ENCODE measurements at places on chromosomes 16 and 17.

GRCh38 chr16:68992521-68992920 is 112.9 kb upstream of the HAS3 start:
- no peak for DNase-seq

DNA sequence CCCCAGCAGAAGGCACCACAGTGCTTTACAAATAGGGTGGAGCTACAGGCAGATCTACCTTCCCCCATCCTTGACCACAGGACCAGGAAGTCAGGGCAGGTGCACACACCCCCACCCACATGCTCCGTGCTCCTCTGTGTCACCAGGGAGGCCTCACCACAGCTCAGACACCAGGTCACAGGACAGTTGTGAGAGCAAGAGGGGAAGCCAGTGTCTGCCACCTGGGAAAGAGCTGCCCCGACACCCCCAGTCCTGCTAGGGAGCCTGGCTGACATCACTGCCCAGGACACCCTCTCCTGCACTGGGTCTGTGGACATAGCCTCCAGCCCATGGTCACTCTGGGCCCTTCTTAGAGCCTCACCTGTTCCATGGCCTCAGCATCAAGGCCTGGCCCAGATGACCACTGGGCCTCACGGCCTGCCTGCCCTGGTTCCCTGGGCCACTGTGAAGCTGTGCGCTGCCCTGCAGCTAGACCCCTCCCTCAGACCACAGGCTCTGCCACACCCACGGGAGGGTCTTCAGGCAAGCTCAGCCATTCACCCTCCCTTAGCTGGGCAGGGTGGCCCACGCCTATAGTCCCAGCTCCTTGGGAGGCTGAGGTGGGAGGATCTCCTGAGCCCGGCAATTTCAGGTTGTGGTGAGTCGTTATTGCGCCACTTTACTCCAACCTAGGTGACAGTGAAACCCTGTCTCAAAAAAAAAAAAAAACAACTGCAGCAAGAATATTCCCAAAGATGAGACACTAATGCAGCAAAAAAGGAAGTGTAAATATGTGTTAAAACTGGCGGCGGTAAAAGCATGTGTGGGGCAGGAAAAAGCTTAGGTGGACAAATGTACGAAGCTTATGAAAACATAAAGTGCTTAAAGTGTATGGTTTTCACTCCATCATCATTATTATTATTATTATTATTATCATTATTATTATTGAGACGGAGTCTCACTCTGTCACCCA is 14.2 kb downstream of the POLR3K start:
- DNase-seq = no peak

DNA sequence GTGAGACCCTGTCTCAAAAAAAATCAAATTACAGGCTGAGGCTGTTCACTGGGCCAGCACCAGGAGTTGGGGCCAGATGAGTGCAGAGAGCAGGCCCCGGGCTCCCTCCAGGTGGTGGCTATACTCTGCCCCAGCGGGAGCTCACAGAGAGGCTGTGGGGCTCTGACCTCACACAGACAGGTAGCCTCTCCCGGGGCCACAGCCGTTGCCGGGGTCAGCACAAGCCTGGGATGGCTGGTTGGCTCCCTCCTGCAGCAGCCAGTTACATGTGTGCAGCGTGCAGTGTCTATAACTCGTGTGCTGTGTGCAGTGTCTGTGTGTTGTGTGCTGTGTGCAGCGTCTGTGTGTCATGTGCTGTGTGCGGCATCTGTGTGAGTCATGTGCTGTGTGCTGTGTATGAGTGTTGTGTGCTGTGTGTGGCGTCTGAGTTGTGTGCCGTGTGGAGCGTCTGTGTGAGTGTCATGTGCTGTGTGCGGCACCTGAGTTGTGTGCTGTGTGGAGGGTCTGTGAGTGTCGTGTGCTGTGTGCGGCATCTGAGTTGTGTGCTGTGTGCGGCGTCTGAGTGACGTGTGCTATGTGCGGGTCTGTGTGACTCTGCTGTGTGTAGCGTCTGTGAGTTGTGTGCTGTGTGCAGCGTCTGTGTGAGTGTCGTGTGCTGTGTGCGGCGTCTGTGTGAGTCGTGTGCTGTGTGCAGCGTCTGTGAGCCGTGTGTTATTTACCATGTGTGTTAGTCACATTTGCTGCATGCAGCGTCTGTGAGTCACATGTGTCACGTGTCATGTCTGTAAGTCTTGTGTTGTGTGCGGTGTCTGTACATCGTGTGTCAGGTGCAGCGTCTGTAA is 20.9 kb downstream of the MAPK8IP3 start:
- no peak for DNase-seq

DNA sequence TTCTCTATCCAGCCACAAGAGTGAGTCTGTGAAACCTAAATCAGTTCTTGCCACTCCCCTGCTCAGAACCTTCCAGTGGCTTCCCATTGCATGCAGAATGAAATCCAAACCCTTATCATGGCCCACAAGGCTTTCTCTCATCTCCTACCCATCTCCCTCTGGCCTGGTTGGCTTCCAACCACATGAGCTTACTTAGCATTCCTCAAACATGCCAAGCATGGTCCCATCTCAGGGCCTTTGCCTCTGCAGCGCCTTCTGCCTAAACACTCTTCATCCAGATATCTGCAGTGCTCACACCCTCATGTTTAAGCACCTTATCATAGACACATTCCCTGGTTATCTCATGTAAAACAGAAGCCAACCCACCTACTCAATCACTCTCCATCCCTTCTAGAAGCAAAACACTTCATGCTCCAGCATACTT is 15.5 kb downstream of the TK2 start:
- DNase-seq = no peak

DNA sequence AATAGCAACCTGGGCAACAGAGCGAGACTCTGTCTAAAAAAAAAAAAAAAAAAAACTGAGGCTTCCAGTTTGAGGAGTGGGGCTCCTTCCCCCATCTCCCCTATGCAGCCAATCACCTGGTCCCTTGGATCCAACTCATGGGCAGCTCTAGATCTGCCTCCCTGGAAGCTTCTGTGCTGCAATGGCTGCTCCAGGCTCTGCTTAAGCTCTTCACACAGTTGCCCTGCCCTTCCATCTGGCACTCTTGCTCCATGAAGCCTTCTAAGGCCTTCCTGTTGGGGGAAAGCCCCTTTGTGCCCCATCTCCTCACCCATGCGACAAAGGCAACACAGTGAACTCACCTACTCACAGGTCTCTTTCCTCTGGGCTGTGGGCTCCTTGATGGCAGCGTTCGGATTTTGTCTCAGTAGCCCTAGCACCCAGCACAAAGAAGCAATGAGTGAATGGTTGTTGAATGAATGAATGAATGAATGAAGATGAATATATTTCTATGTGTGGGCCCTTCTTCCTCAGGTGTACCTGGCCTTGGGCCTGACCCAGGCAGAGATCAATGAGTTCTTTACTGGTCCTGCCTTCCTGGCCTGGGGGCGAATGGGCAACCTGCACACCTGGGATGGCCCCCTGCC is 1.9 kb downstream of the NAGLU start:
- DNase-seq = no peak

- DNase-seq = no peak
Observed at GRCh38 chr17:77379065-77379428, 238.3 kb downstream of the SEC14L1 start.

DNA sequence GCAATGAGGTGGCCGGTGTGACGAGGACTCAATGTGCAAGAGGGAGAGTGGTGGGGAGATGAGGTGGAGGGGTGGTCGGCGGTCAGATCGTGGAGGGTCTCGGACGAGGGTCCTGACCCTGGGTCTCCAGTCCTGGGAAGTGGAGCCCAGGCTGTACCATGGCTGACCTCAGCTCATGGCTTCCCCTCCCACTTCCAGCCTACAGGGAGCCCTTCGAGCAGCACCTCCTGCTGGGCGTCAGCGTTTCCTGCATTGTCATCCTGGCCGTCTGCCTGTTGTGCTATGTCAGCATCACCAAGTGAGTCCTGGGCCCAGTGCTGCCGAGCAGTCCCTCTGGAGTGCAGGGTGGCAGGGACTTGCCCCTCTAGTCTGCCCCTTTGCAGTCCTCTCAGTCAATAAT is 41.8 kb downstream of the IL4R start:
- DNase-seq = no peak

GRCh38 chr16:29962344-29962994 is 590 bp downstream of the TMEM219 start:
- DNase-seq = peak; percentile 24

GRCh38 chr17:54927525-54927924 is 26.9 kb downstream of the TOM1L1 start:
- no peak for DNase-seq

GRCh38 chr17:9223531-9223930 is 202.2 kb downstream of the NTN1 start:
- DNase-seq = no peak

GRCh38 chr16:29743475-29743826 is 2.3 kb downstream of the C16orf54 start:
- DNase-seq = no peak

Measured in prostate gland (tissue), 2 donors.